ENCODE measurements at places on chromosomes 2 and 18.

DNA sequence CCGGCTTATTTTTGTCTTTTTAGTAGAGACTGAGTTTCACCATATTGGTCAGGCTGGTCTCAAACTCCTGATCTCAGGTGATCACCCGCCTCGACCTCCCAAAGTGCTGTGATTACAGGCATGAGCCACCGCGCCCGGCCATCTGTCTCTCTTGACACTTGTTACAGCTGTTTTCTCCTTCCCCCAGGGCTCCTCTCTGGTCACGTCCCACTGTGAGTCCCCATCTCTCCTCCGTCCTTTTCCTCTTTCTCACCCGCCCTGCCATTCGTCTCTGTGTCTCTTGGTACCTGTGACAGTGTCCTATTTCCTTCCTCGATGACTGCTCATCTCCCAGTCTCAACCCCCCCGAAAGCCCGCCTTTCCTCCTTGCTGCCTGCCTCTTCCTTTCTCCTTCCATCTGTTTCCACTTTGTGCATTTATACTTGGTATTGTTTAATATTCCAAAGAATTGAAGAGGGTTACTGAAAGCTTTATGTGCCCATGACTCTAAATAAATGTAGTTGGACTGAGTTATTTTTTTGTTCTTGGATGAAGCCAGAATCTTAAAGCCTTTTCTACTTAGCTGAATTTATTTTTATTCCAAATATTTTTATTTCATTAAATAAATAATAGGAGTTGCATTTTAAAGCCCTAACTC, 241.5 kb downstream of the SH3RF3 start:
- DNase-seq, result no peak

GRCh38 chr2:30249354-30249753, 18.0 kb downstream of the LBH start:
- DNase-seq, result no peak

GRCh38 chr2:74188018-74188601, 9.4 kb upstream of the MOB1A start:
- DNase-seq, result no peak

DNA sequence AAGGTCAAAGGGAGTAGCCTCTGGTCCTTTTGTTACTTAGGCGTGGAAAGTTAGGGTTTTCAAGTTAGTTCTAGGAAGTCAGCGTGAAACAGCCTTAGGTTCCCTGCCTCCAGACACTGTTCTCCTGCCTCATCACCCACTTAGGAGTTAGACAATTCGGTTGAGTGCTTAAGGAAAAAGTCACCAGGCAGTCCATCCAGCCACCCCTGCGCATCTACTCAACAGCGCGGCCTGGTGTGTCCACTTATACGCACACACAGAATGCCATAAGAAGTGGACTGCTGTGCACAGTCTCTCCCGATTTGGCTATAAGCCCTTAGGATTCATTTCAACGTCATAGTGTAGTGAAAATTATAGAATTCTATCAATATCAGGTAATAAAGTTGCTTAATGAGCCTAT, 470.8 kb upstream of the TNP1 start:
- DNase-seq, result no peak
